ENCODE measurements at places on chromosomes 6 and 20.

- no peak for DNase-seq
These were observed 119.8 kb downstream of the IPCEF1 start for GRCh38 chr6:154236646-154237301.

DNA sequence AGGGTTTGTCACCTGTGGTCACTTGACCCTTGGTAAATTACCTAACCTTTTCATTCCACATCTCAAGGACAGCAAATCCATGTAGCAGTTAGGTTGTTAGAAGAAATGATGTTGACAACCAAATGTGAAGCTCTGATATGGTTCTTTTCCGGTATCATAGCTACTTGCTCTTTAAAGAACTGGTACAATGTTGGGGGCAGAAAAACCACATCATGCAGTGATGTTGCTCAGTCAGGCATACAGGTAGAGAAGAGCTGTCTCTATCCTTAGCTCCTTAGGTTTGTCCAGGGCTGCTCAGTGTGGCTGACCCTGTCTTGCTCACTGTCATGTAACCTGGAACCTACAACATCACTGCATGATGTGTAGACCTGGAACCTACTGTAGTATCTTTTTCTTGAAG is 135.5 kb downstream of the LRRC1 start:
- no peak for DNase-seq

DNA sequence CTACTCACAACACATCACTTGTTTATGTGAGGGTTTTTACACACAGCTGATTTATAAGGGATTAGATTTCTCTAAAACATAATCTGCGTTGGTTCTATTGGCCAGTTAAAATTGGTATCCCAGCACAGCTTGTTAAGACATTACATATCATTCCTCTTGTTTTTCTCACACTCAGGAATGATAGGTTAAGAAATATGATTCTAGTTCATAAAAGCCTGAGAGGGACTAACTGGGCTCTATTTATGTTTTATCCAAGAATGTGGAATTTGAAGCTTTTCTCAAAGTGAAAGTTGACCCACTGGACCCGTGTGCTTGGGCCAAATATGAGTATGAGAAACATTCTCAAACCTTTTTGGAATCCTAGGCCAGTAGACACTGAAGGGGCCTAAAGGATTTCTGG is 117.3 kb downstream of the TMEM170B start:
- no peak for DNase-seq

DNA sequence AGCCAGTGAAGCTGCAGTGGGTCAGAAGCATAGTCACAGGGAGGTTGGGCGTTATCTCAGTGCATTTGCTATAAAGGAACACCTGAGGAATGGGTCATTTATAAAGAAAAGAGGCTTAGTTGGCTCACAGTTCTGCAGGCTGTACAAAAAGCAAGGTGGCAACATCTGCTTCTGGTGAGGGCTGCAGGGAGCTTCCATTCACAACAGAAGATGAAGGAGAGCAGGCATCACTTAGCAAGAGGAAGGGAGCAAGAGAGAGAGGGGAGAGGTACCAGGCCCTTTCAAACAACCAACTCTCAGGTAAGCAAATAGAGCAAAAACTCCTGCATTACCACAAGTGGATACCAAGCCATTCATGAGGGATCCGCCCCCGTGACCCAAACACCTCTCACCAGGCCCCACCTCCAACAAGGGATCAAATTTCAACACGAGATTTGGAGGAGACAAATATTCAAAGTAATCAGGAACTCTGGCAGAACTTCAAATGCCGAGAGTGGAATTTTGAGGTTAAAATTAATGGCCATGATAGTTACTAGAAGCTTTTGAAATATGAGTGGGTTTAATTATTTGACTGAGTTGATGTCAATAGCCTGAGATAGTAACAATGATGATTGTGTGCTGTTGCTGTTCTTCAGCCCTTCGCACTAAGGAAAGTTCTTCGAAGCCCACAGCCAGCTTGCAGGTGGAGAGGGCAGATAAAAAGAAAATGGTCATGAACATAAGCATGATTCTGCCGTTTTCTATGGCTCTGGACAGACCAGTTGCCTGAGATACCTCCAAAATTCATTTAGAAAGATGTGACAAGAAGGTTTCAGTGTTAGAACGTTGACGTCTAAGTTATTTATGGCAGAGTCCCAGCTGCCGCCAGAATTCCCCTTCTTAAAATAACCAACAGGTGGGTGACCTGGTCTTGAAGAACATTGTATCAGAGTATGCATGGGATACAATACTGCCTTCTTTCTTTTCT is 55.3 kb upstream of the ADTRP start:
- DNase-seq, result no peak
